ENCODE measurements at places on chromosomes 6 and 20.

GRCh38 chr6:144159223-144159622 lies 8.9 kb downstream of the STX11 start:
- DNase-seq = no peak

GRCh38 chr20:46831633-46832011 lies 63.0 kb upstream of the EYA2 start:
- DNase-seq = no peak

DNA sequence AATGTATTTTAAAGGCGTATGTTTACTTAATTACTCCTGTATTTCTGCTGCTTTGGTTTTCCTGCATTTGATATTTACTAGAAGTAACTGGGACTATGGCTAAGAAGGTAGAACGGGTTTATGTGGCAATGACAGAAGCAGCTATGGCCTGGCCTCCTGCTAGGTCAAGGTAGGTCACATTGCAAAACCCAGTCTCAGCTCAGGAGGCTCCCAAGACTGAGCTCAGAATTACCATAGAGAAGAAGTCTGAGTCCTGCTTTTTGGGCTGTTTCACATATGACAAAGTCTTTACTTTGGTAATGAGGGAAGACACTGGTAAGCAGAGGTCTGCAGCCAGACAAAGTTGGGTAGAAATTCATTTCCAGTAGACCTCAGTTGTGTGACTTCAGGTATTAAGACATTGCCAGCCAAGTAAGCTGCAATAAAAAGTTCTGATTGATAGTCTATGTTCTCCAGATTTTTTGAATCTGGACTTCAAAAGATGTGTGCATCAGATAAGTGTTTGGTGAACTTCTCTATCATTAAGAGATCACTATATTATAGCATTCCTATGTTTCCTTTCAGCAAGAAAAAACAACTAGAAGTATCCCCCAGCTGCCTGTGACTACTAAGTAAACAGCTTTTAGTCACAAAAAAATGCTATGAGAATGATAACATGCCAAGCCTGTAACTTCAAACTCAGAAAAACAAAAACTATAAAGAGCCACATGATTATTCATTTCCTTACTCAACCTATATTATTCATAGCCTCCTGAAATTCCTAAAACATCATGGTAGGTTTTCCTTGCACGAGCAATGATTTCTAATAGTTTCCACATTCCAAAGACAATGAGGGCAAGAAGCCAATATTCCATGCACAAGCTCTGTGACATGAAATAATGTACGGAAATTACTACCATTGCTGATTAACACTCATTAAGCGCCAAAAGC lies 312.3 kb downstream of the HAO1 start:
- peak; percentile 4 for DNase-seq

- peak; percentile 38 for DNase-seq
These were observed 17.0 kb downstream of the UQCC2 start for GRCh38 chr6:33694401-33694931.

GRCh38 chr6:116221067-116221466 lies 32.8 kb downstream of the TSPYL4 start:
- peak; percentile 47 for DNase-seq

GRCh38 chr6:3835785-3836184 lies 13.4 kb upstream of the FAM50B start:
- DNase-seq = no peak

GRCh38 chr6:2970753-2971419 lies 481 bp downstream of the SERPINB6 start:
- DNase-seq = peak; percentile 61

- DNase-seq = no peak
These were observed 89.0 kb downstream of the CD40 start for GRCh38 chr20:46206992-46207549.

DNA sequence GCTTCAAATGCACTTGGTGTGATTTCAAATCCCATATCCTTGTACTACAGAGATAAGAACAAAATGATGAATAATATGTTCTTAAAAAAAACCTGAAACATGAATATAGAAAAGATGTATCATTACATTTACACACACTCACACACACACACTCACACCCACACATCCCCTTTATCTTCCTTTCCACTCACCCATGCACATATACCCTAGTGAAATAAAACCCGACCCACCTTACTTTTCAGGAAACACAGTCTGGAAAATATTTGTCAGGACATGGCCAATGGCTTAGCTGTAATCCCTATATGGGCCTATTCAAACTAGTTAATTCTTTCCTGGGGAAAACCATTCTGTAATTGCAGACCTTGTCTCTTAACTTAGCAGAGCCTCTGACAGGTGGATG lies 60.8 kb upstream of the EDN1 start:
- DNase-seq = no peak

GRCh38 chr6:75422024-75422639 lies 71.5 kb downstream of the FILIP1 start:
- peak; percentile 51 for DNase-seq

DNA sequence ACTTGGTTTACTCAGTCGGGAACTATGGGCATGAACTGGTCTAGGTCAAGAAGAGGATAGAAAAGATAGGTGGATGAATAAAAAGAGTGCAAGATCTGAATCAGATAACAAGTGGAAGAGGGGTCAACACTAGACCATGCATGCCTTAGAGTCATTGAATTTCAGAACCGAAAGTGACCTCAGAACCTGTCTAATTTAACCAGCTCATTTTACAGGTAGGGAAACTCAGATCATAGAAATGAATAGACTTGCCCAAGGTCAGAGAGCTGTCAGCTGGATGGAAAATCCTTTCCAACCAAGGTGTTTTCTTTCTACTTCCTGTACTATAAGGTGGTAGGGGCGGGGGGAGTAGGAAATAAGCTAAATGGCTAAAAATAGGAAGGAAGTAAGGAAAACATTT lies 121.4 kb upstream of the ADGRF1 start:
- DNase-seq = no peak

- DNase-seq = peak; percentile 52
These were observed 26.1 kb downstream of the TTLL2 start for GRCh38 chr6:167350731-167351655.

GRCh38 chr6:36873612-36874442 lies 776 bp downstream of the PPIL1 start:
- DNase-seq = peak; percentile 59

DNA sequence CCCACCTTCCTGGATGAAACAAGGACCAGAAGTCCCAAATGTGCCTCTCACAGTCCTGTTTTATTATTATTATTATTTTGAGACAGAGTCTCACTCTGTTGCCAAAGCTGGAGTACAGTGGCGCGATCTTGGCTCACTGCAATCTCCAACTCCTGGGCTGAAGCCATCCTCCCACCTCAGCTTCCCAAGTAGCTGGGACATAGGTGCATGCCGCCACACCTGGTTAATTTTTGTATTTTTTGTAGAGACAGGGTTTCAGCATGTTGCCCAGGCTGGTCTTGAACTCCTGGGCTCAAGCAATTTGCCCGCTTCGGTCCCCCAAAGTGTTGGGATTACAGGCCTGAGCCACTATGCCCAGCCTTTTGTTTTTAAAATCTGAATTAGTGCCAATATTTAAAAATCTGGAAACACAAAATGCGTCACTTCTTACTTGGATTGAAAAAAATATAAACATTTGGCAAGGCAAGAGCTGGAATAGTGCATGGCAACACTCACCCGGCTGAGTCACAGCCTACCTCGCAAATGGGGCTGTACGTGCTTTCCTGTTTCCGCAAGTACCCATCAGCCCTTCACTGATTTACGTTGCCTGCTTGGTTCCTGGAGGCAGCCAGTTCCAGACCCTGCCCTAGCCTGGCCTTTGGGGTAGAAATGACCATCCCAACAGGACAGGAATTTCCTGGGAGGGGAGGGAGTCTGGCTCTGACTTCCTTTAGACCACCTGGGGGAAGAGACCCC lies 6.3 kb downstream of the SDCBP2 start:
- peak; percentile 98 for DNase-seq

DNA sequence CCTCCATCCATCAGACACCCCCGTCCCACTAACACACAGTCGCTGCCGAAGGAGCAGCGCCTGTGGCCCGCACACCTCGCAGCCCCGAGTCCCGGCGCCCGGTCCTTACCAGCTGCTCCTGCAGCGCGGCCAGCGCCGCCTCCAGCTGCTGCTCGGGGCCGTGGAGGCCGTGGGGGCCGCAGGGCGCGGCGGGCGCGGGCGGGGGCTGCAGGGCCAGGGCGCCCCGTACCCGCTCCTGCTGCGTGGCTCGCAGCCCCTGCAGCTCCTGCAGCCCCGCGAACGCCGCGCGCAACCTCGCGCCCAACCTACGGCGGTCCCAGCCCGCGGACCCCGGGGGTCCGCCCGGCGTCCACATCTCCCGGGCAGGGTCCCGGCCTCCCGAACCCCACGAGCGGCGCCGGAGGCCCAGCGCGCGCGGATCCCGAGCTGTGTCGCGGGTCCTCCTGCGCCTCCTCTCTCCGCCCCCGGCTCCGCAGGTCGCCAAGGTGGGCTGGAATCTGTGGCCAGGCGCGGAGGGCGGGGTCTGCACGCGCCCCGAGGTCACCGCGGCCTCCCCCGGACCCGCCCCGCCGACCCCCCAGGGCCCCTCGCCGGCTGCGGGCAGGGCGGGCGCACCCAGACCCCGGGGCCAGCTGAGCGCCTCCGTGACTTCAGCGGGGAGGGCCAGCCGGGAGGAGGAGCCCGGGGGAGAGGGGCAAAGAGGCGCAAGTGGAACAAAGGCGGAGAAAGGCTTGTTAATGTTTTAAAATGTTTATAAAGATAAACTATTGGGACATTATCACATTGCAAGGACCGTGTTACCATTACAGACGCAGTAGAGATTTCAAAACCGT lies at the start of gene DACT2:
DACT2 (minus strand) TSS at position 499 of the 833 bp plus-strand sequence; CDS start at position 355, 144 bp downstream.
- DNase-seq = no peak

DNA sequence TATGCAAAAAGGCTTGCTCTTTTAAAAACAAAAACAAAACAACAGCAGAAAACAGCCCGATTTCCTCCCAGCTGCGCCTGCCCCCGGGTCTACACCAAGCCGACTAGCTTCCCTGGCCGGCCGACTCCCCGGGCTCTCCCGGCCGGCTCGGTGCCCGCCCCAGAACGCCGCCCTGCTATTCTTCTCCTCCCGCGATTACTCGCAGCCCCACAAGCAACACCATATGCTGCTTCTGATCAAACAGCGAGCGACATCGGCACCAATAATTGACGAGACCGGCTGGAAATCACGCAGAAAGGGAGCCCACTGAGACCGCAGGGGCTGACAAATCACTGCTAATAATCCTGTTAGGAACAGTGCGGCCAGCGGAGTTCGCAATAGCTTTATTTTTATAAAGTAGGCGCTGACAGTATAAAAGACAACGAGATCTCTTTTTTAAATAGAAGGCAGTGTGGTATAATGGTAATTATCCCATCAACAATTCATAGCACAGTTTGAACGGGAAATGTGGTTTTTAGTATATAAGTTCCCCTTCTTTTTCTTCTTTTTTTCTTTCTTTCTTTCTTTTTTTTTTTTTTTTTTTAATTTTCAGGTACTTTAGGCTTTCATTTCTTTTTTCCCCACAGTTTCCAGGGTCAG lies 3.3 kb downstream of the SIM1 start:
- DNase-seq = no peak

GRCh38 chr6:124714728-124715127 lies 247.5 kb upstream of the RNF217 start:
- DNase-seq = no peak

DNA sequence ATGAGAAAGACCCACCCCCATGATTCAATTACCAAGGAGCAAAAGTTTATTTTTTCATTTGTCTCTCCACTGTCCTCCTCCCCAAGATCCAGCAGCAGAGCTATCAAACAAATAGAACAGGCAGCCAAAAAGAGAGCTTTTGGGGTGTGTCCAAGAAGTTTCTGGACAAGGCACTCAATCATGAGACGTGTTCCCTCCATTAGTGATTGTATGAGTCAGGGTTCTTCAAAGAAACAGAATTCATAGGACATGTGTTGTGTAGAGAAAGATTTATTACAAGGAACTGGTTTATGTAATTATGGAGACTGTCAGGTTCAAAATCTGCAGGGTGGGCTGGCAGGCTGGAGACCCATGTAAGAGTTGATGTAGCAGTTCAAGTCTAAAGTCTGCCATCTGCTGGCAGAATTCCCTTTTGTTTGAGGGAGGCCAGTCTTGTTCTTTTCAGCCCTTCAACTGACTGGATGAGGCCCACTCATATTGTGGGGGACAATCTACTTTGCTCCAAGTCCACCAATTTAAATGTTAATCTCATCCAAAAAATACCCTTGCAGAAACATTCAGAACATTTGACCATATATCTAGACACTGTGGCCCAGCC lies 248.1 kb upstream of the OPRM1 start:
- DNase-seq = peak; percentile 41

GRCh38 chr6:38033442-38033982 lies 214.0 kb downstream of the ZFAND3 start:
- no peak for DNase-seq

DNA sequence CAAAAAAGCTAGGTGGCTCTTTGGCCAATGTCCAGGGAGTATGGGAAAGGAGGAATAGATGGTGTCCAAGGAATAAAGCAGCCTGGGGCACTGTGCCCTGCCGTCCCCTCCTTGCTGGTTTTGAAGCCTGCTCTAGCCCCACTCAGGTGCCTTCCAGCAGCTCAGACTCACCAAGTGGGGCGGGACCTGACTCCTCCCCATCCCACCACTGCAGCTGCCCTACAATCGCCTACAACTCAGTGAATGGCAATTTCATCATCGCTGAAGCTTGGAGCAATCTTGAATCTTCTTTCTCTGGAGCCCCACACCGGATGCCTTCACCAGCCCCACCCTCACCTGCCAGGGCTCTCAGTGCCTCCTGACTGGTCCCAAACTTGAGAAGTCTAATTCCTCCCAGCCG lies 56.4 kb upstream of the NXT1 start:
- no peak for DNase-seq

DNA sequence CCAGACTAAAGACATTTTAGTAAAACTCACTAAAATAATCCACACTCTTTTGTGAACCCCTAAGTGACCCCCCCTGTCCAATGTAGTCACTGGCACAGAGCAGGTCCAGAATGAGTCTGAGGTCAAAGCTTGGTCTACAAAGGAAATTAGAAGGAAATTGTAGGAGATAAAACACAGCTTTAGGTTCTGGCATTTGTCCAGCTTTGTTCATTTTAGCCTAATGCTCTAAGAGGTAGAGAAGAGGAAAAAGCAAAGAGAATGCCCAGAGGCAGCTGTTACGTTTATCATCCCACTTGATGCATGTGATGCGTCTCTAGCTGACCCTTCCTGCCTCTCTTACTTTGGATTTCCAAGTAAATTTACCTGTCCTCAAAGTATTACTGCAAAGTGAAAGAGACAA lies 62.5 kb downstream of the CNKSR3 start:
- DNase-seq = peak; percentile 45

DNA sequence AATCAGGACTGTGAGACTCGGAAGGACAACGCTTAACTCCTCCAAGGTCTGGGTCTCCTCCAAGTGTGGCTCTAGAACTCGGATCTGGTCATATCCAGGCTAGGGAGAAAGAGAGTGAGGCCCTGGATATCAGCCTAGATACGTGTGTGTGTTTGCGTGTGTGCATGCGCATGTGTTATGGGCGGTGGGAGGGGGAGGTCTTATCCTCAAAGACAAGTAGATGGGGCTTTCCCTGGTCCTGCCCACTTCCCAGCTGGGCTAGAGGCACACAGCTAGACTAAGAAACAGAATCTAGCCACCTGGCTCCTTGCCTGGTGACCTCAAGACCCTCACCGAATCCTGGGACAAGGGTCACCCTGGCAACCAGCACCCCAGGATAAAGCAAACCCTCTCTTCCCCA lies 13.2 kb downstream of the CPNE5 start:
- DNase-seq = no peak
